ENCODE measurements at places on chromosomes 2 and 18.

DNA sequence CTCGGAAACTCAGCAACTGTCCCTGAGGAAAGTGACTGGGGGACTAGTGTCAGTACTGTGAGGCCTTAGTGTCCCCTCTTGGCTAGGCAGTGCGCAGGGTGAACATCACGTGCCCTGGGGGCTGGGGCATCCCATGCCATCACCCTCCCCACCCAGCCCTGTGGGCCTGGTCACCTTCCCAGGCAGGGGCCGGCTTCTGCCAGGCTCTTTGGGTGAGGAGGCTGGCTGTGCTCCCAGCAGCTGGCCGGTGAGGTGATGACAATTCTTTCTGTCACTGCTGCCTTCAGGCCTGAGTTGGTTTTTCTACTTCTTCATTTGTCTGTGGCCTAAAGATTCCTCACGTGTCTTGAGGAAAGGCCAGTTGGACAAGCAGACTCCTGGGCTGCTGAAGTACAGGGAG is 180.8 kb downstream of the KLHL29 start:
- no peak for DNase-seq

GRCh38 chr2:45765728-45766254 is 114.3 kb downstream of the PRKCE start:
- DNase-seq: no peak

GRCh38 chr2:8489751-8490150 is 192.1 kb upstream of the ID2 start:
- no peak for DNase-seq

DNA sequence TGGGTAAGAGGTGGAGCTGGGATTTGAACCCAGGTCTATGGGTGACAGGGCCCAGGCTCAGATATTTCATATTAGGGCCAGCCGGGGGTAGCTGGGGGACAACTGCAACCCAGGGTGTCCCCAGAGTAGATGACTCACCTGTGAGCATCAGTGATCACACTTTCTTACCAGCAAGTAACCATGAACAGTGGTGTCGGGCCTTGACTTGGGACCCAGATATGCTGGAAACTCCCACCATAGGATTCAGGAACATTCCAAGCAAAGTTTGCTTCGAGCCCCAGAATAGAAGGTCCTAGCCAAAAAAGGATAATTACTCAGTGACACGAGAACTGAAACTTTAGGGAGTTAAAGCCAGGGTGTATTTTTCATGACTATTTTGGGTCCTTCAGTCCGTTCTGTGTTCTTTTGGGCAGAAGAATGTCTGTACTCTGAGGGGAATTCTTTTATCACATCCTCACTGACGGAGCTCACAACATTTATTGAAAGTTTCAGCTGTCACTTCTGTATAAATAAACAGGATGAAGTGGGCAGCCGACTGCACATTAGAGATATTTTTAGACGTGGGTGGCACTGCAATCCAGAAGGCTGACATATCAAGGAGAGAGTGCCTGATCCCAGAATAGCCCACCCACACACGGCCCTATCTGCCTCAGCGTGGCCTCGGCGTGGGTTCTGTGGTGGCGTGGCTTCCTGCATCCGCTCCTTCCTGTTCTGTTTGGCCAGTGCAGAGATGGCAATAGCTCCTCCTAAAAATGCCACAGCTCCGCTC is 45.6 kb downstream of the RAMP1 start:
- DNase-seq: no peak

GRCh38 chr2:43737097-43737854 is 36.6 kb upstream of the DYNC2LI1 start:
- no peak for DNase-seq

DNA sequence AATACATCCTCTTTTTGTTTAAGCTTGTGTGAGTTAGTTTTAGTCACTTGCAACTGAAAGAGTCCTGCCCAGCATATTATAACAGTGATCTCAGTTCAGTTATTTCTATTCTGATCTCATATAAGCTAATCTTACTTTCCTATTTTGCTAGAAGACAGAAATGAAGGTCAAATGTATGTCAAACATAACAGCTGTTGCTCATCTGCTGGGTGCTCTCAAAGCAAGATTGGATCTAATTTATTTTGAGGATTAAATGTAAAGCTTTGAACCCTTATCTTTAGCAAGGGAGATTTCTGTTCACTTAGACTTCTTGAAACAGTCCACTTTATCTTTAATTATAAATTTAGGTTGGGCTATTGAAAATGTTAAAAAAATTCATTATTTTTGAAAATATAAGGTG is 31.2 kb downstream of the CRYGD start:
- no peak for DNase-seq

DNA sequence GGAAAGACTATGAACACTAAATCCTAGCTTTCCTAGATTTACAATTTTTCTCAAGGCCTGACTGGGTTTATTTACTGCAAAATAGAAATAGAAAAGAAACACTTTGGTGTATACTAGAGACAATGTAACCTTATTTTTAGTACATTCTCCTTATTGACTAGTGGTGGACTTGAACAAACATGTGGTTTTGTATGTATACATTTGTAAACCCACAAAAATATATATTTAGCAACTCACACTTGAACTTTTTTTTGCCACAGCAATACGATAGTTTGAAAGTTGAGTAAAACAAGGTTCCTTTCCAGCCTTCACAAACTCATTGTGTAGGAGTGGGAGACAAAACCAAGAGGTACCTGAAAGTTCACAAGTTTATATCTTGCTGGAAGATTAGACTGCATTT is 1633.4 kb upstream of the LRRTM1 start:
- no peak for DNase-seq

DNA sequence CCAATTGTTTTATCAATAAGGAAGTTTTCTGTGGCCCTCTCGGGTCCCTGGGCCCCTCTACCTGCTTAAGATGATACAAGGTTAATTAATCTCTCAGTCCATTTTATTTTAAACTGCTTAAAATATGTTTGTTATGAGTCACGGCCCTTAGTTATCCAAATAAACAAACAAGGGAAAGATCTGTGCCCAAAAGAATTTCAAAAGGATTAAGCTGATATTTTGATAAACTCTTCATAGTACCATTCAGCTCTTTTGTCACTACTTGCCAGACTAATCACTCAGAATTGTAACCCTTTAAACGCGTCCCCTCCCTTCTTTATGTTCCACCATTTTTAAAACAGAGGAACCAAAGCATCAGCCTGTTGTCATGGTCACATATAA is 144.7 kb upstream of the STK17B start:
- DNase-seq: no peak

GRCh38 chr2:23523373-23524260 is 138.6 kb downstream of the KLHL29 start:
- DNase-seq: no peak

GRCh38 chr2:104939570-104940217 is 85.8 kb downstream of the POU3F3 start:
- DNase-seq: no peak

DNA sequence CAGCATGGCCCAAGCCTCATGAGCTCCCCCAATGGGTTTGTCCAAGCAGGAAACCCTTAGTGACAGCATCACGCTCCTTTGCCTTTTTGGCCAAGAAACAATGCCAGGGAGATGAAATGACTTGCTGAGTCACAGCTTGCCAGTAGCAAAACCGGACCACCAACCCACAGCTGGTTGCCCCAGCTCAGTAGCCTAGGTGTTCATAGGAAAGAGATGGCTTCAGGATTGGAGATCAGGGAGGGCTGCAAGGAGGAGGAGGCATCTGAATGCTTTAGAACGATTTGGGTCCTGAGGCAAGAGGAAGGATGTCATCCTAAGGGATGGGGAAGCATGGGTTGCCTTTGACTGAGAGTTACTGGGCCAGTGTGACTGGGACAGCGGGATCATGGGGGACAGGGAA is 116.7 kb downstream of the CELF4 start:
- no peak for DNase-seq

DNA sequence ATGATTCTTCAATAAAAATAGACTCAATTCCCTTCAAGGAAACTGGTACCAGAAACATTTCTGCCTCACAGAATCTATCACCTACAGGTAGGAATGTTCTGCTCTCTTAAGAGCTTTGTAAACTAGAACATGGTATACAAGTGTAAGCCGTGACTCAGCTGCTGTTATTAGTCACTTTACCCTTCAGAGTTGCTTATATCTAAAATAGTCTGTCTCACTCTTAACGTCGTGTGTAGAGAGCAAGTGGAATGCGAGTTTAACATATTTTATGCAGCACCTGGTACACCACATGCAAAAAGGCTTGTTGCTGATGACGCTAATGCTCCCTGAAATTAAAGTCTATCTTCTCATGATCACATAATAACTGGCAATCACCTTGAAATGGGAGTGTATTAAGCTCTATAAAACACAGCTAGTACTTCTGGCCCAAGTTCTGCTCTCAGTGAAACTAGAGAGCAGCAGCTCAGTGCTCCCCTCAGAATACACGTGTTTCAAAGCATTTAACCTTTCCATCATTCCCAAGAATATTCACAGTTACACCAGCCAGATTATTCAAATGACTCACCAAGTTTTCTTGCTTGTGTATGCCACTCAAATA is 420.0 kb downstream of the ZEB2 start:
- DNase-seq: no peak

DNA sequence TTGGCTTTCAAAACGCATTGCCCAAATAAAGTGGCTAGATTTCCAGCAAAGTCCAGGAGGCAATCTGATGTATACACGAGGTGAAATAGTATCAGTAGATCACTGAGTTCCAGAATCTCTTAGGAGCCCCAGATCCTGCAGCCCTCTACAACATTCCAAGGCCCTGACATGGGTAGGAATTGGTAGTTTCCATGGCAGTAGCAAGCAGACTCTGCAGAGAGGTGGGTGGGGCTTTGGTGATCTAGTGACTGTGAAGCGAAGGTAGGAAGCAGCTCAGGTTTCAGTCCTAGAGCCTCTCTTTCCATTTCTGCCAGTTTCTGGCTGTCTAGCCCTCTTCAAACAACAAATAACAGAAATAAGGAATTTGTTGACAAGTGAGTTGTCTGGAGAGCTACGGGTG is 13.8 kb upstream of the SGPP2 start:
- no peak for DNase-seq

DNA sequence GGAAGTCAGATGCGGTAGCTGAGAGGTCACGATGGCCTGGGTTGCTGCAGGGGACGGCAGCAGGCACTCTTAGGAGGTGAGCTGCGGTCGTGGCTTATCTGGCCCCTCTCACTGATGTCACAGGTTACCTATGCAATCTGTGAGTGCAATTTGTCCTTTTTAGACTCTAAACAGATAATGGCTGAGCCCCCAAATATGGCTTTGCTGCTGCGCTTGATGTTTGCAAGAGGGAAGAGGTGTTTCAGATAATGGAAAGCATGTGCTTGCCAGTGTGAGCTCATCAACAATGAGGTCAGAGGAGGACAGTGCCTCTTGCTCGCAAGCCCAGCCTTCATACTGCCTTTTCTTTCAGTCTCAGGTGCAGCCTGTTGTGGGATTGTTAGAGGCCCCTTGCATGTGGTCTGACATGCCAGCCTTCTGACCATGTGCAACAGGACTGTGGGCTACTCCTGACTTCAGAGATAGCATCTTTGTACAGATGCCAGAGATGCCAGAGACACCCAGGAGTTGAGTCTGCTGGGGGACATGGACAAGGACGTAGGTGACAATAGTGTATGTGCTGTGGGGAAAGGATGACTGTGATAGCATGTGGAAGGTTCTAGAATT is 151.3 kb downstream of the TANC1 start:
- no peak for DNase-seq

DNA sequence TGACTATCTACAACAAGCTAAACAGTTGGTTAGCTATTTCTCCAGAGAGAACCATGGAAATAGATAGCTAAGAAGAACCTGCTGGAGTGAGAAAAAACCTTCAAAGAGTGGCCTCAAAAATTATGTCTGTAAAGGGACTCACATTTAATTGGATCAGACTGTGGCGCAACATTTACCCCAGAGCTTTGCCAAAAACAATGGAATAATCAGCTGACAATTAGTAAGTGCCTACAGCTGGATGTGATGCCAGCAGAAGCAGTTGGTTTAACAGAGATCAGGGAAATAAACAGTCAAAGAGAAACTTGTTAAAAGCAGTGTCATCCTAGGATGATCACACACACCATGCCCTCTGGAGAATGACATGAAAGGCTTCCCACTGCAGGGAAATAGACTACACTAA is 310.7 kb downstream of the CLIP4 start:
- DNase-seq: no peak

DNA sequence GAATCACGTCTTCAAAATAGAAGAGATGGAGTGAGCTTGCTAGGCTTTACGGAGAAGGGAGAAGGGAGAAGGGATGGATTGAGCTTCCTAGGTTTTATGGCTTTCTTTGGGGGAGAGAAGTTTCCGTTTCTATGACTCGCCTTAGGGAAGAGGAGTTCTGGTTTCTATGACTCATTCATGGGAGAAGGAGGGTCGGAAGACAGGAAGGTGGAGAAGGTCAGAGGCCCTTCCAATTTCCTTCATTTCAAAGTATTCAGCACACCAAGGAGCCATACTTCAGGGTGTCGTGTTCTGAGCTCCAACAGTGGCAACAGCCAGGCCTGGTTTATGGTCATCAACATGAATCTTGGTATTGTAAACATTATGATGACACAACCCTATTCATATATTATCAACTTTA is 284.7 kb upstream of the VWC2L start:
- no peak for DNase-seq

GRCh38 chr18:37317486-37317885 is 248.1 kb downstream of the CELF4 start:
- no peak for DNase-seq

- DNase-seq: no peak
Measured at GRCh38 chr2:88187927-88188326, 17.8 kb downstream of the THNSL2 start.

DNA sequence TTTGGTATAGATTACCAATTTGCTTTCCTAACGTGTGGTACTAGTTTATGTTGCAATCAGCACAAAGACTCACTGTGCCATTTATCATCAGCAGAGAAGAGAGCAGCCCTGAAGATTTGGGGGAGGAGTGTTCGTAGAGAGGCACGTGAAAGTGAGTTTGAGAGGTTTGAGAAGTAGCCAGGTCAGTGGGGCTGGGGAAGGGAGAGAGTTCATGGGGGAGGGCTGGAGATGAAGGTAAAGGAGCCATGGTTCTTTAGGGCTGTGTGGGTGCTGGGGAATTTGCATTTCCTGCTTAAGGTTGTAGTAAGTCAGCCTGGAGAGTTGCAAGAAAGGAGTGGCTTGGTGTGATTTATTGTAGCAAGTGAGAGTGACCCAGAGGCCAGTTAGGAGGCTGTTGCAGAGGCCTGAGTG is 172.1 kb downstream of the NEDD4L start:
- no peak for DNase-seq

DNA sequence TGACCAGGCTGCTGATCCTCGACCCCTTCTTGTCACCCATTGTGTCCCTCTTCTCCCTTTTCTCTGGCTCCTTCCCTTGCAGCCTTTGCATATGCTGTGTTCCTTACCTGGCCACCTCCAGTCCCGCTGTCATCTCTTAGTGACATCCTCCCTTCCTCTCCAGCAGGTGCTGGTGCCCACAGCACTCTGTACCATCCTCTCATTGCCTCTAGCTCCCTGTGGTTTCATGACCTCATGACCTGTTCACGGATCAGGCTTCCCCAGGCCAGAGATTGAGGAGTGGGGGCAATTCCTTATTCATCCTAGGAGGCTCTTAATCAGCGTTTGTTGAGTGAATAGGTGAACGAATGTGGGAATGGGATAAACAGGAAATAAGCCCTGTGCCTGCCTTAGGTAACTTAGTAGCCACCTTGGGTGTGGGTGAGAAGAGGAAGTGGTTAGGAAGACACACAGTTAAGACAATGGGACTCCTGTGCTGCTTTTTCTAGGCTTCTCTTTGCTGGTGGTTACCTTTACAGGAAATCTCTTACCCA is 35.5 kb downstream of the ITGA6 start:
- DNase-seq: peak; percentile 23

- no peak for DNase-seq
Measured at GRCh38 chr2:73257425-73258125, 23.5 kb downstream of the CCT7 start.

All from stimulated activated CD4-positive, alpha-beta T cell treated with anti-CD3 and anti-CD28 coated beads, Interleukin-1b, Interleukin-23, amount 100 ng/mL, for 48 hours (primary cell).